ENCODE measurements at places on chromosomes 3 and 15.

DNA sequence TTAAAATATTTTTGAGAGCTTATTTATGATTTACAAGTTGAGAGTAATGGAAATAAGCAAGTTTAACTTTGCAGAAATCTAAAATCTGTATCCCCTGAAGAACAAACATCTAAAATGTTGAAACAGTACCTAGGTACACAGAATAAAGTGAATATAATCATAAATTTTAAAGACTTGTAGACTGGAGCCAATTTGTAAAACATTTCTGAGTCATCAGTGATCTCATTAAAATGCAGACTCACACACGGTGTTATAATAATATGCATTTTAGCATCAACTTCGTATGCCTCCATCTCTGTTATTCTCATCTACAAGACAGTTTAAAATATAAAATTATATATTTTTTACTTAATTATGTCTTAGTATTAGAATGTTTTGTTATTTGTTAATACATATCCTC, 399.5 kb upstream of the GOLIM4 start:
- no peak for DNase-seq

GRCh38 chr3:159672728-159673688, 315.6 kb upstream of the IL12A start:
- DNase-seq = no peak

DNA sequence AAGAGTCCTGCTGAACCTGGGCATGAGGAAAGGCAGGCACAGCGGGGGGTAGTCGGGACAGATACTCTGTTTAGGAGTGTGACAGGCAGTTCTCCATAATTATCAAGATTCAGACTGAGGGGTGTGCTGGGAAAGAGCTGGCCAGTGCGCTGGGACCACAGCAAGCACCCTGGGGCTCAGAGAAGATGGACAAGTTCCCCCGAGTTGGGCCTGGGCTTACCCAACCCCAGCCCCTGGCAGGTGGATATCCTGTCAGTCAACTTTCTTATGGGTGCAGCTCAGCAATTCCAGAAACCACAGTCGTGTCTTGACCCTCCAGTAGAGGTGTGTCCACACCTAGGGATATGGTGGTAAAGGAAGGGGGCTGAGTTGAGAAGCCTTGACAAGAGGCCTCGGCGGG, 49.2 kb upstream of the PRR20G start:
- no peak for DNase-seq

DNA sequence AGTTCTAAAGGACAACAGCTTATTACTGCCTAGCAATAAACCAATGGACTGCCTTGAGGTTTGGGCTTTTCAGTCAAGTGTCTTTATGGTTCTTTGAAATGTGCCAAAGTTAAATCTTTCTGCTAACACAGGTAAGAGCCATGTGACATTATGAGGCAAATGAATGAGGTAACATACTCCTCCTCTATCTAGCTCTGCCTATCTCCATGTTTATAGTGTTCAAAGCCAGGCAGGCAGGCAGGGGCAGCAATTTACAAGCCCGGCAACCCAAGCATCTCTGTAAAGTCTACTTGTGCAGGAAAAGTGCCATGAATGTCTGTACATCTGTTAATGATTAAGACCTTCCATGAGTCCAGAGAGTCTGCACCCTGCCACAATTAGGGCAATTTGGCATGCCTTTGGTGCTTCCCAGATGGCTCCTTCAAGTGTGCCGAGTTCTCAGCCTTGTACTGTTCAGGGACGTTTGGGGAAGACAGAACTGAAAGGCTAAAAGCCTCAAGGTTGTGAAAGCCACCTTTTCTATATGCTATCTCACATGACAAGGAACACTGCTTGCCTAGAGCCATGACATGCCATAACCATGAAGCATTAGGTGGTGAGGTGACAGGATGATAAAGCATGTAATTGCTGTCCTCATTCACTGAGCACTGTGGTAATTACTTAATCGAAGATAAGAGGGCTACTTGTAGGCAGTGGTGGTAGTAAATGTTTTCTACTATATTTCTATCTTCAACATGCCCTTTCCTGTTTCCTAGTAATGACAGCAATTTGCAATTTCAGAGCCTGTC, 41.4 kb upstream of the EIF1B start:
- no peak for DNase-seq
